ENCODE measurements at places on chromosomes 5 and 9. TPM values are rescaled to one million over a fixed set of nuclear protein-coding genes. Genes with fewer than 3 reads are reported as not detected.

CATSPER3 gene
- not detected for total RNA-seq

BTNL3 gene
- not detected for total RNA-seq

GRCh38 chr9:129320575-129321285, 142.7 kb upstream of the IER5L start:
- no peaks in the 10 kb centered on the region for H3K27me3 ChIP-seq
- no peaks in the 10 kb centered on the region for H3K36me3 ChIP-seq
- peak overlapping the region; percentile 84 for H3K27ac ChIP-seq
- H3K4me3 ChIP-seq, result no peak overlapping the region
- DNase-seq, result peak; percentile 77

PRDM9 gene
- total RNA-seq, result not detected

OBP2B gene
- not detected for total RNA-seq

GRCh38 chr9:12680341-12680740, 12.8 kb upstream of the TYRP1 start:
- DNase-seq, result no peak
- no peaks in the 10 kb centered on the region for H3K27me3 ChIP-seq
- no peaks in the 10 kb centered on the region for H3K4me1 ChIP-seq
- H3K4me3 ChIP-seq, result no peak overlapping the region
- no peak overlapping the region for H3K27ac ChIP-seq

GRCh38 chr5:30106596-30106995, 1086.9 kb upstream of the CDH6 start:
- no peaks in the 10 kb centered on the region for H3K36me3 ChIP-seq
- no peak for DNase-seq
- no peak overlapping the region for H3K27ac ChIP-seq
- no peaks in the 10 kb centered on the region for H3K4me1 ChIP-seq
- H3K4me3 ChIP-seq, result no peak overlapping the region

TUBB4B gene
- total RNA-seq, result 611 TPM

SNCB gene
- not detected for total RNA-seq

QRFP gene
- total RNA-seq, result not detected

DNA sequence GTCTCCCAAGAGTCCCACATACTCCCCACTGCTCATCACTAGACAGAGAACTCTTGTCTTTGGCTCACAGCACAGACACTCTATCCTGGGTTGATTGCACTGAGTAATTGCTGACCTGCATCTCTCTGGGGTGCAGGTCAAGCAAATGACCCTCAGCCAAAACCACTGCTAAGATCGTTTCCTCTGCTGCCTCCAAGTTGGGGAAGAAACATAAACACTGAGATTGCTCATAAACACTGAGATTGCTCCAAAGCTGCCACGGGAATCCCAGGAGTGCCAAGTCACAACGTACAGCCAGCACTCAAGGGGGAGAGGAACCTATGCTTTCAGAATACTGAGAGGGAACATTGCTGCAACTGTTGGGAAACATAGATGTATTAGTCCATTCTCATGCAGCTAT, 1402.1 kb upstream of the ACO1 start:
- no peak overlapping the region for H3K27ac ChIP-seq
- H3K36me3 ChIP-seq, result no peaks in the 10 kb centered on the region
- H3K4me1 ChIP-seq, result no peaks in the 10 kb centered on the region
- H3K4me3 ChIP-seq, result no peak overlapping the region
- no peaks in the 10 kb centered on the region for H3K27me3 ChIP-seq

MARCHF6 gene
- 255 TPM for total RNA-seq

DNA sequence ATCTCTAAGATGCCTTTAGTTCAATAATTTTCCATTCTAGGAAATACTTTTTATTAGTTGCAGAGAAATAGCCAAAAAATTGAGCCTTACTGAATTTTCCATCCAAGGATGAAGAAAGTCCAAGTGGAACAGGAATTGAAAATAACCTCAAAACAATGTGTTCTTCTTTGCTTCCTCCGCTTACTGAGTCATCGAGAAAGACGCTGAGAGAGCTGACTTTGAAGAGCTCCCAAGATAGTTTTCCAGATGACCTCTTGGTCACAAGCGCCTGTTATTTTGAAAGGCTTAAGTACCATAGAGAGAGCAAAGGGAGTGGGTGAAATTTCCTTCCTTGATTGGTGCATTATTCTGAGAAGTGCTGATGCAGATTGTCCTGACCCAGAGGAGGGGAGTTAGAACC, 253.5 kb upstream of the ATP10B start:
- peak overlapping the region; percentile 43 for H3K27ac ChIP-seq
- H3K4me3 ChIP-seq, result no peak overlapping the region
- H3K4me1 ChIP-seq, result peaks cover 36% of the 10 kb centered on the region
- DNase-seq, result peak; percentile 16

DNA sequence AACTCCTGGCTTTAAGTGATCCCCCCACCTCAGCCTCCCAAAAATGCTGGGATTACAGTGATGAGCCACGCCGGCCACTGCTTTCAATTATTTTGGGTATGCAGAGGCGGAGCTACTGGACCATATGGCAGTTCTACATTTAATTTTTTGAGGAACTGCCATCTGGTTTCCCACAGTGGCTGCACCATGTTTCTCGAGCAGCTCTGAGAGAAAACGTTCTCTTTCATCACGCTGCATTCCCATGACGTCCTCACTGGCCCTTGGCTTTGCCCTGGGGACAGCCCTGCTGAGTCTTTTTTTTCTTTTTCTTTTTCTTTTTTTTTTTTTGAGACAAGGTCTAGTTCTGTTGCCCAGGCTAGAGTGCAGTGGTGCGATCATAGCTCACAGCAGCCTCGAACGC, 35.5 kb upstream of the GRHPR start:
- DNase-seq, result no peak
- no peak overlapping the region for H3K27ac ChIP-seq
- no peaks in the 10 kb centered on the region for H3K27me3 ChIP-seq
- H3K4me3 ChIP-seq, result no peak overlapping the region
- no peaks in the 10 kb centered on the region for H3K4me1 ChIP-seq
- no peaks in the 10 kb centered on the region for H3K36me3 ChIP-seq

GRCh38 chr5:141870228-141870627, 8.0 kb downstream of the PCDH1 start:
- no peak for DNase-seq
- peaks cover 34% of the 10 kb centered on the region for H3K4me1 ChIP-seq
- H3K4me3 ChIP-seq, result no peak overlapping the region
- H3K36me3 ChIP-seq, result no peaks in the 10 kb centered on the region

GRCh38 chr5:142314606-142315005, 10.2 kb downstream of the SPRY4 start:
- H3K36me3 ChIP-seq, result peaks cover 9% of the 10 kb centered on the region
- H3K4me1 ChIP-seq, result peaks cover 42% of the 10 kb centered on the region
- no peak overlapping the region for H3K27ac ChIP-seq
- no peak for DNase-seq
- H3K27me3 ChIP-seq, result no peaks in the 10 kb centered on the region

GRCh38 chr5:160800375-160801275, 51.4 kb downstream of the ATP10B start:
- no peaks in the 10 kb centered on the region for H3K27me3 ChIP-seq
- no peaks in the 10 kb centered on the region for H3K36me3 ChIP-seq
- H3K27ac ChIP-seq, result no peak overlapping the region
- no peak for DNase-seq
- H3K4me1 ChIP-seq, result no peaks in the 10 kb centered on the region

DNA sequence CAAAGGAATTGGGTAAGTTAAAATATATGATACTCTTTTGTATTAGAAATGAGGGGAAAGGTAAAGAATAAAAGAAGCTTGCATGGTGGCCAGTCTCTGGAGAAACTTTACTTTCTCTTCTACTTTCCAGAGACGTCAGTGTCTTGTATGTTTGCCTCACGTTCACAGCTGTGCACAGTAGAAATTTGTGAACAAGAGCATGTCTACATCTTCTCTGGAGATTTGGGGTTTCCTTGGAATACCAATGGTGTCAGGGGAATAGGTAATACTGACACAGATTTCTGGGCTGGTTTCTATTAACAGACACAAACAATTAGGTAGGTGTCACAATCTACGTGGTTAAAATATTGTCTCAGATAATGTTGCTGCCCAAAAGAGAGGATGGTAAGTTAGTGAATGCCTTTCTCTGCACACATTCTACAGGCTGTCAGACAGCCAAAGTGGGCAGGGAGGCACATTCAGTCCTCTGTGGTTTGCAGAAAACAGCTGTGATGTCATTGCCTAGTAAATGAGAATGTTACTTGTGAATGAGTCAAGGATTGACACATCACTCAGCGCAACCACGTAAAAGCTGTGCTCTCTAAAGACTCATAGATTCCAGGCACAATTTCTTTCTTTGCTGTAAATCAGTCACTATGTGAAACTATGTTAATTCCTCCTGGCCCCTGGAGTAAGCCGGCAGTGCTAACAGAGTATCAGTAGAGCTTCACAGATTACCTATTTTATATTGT, 397.1 kb downstream of the MAN2A1 start:
- no peak overlapping the region for H3K4me3 ChIP-seq
- no peaks in the 10 kb centered on the region for H3K36me3 ChIP-seq
- no peak overlapping the region for H3K27ac ChIP-seq
- DNase-seq, result no peak

DNA sequence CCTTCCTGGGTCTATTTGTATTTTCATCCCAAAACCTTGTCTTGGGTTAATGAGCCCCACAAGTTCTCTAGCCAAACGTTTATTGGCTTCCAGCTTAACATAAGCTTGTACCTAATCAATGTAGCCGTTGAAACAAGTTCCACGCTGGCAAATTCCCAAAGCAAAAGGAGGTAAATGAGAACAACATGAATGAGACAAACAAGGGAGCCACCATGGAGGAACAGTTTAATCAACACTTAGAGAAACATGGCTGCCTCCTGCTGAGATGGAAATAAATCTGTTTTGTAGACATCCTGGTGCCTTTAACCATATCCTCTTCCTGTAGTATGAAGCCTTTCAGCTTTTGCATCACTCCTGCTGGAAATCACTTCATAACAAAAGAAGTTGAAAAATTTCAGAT, 166.6 kb upstream of the NFIB start:
- no peak overlapping the region for H3K27ac ChIP-seq
- no peak overlapping the region for H3K4me3 ChIP-seq
- H3K4me1 ChIP-seq, result no peaks in the 10 kb centered on the region
- H3K36me3 ChIP-seq, result no peaks in the 10 kb centered on the region
- no peak for DNase-seq

EIF4E1B gene
- total RNA-seq, result not detected

DAPK1 gene
- 39.9 TPM for total RNA-seq

DNA sequence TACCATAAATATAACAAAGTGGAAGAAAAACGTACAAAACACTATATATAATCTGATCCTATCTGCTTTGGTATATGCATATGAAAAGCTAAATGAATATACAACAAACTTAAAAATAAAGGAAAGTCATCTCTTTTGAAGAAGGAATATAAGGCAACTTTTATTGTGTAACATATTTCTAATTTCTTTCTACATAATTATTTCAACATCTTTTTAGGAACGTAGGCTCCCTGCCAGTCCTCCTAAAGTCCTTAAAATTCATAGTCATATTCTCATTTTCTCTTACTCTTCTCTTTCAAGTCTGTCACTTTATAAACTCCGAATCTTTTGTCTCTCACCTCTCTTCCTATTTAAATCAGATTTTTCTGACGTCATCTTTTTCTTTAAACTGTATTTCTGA, 9.6 kb downstream of the DEPDC1B start:
- no peaks in the 10 kb centered on the region for H3K27me3 ChIP-seq
- no peak for DNase-seq
- H3K36me3 ChIP-seq, result no peaks in the 10 kb centered on the region
- no peak overlapping the region for H3K4me3 ChIP-seq
- H3K4me1 ChIP-seq, result no peaks in the 10 kb centered on the region

WWC1 gene
- 61.8 TPM for total RNA-seq

- H3K4me3 ChIP-seq, result no peak overlapping the region
- no peak for DNase-seq
- no peak overlapping the region for H3K27ac ChIP-seq
- peaks cover 17% of the 10 kb centered on the region for H3K4me1 ChIP-seq
- peaks cover 27% of the 10 kb centered on the region for H3K36me3 ChIP-seq
These were observed 1.2 kb downstream of the DROSHA start for GRCh38 chr5:31530541-31531265.

ANKH gene
- total RNA-seq, result 55.2 TPM

DNA sequence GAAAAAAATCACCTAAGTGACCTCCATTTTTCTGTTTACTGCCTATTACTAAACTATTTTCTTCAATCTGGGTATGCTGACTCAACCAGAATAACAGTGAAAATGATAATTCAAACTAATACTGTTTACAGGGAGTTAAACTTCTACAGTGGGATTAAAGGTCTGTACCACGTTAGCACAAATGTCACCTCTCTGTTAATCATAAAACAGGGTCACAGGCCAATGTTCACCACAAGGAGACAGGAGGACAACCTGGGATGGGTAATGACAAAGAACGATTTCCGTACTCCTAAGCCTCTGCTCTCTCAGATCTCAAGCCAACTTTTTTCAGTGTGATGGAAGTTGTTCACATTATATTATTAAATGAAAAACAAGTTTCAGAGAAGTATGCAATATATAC, 2.3 kb downstream of the ALDOB start:
- H3K27me3 ChIP-seq, result no peaks in the 10 kb centered on the region
- no peak for DNase-seq
- H3K4me3 ChIP-seq, result no peak overlapping the region
- no peaks in the 10 kb centered on the region for H3K36me3 ChIP-seq

FAM153A gene
- 0.81 TPM for total RNA-seq

GRCh38 chr9:131395157-131396098, 1.5 kb downstream of the PRRC2B start:
- H3K27me3 ChIP-seq, result no peaks in the 10 kb centered on the region
- H3K27ac ChIP-seq, result peak overlapping the region; percentile 98
- peak overlapping the region; percentile 90 for H3K4me3 ChIP-seq

DNA sequence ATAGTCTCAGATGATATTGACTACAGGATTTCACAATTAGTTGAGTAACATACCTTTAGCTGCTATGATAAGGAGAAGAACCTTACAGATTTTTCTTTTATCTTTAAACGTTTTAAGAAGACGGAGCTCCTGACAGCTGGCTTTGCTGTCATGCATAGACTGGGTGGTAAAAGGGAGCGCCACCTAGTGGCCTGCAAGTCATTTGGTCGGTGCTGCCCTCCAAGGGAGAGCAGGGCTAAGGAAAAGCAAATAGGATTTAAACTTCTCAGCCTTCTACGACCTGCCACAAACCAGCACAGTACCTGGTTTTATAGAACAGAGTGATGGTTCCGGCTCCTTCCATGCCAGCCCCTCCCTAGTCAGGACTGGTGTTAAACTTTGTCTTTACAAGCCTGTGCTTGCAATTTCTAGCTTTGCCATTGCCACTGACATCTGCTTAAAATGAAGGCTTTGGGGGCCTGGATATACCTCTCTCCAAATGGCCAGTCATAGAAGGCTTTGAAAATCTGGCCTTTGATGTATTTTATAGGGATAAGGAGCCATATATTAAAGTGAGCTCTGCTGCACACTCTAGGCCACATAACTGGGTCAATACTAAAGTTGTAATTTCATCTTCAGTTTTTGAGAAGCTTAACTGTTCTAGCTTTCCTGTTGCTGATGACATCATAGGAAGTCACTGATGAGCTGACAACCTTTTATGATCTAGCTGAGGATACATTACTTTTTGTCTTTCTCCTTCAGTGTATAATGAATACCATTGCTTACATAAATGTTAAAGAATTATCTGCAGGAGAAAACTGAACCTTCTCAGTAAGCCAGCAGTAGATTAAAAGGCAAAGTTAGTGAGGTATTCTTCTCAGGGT, 31.1 kb upstream of the ADAMTSL1 start:
- no peak overlapping the region for H3K4me3 ChIP-seq
- H3K36me3 ChIP-seq, result no peaks in the 10 kb centered on the region
- H3K4me1 ChIP-seq, result no peaks in the 10 kb centered on the region
- DNase-seq, result peak; percentile 83
- no peaks in the 10 kb centered on the region for H3K27me3 ChIP-seq
- H3K27ac ChIP-seq, result no peak overlapping the region

Measured in thyroid gland (tissue), 4 donors.